ENCODE measurements at places on chromosomes 6 and 20.

- DNase-seq: no peak
Measured at GRCh38 chr6:16007146-16007545, 121.7 kb upstream of the MYLIP start.

DNA sequence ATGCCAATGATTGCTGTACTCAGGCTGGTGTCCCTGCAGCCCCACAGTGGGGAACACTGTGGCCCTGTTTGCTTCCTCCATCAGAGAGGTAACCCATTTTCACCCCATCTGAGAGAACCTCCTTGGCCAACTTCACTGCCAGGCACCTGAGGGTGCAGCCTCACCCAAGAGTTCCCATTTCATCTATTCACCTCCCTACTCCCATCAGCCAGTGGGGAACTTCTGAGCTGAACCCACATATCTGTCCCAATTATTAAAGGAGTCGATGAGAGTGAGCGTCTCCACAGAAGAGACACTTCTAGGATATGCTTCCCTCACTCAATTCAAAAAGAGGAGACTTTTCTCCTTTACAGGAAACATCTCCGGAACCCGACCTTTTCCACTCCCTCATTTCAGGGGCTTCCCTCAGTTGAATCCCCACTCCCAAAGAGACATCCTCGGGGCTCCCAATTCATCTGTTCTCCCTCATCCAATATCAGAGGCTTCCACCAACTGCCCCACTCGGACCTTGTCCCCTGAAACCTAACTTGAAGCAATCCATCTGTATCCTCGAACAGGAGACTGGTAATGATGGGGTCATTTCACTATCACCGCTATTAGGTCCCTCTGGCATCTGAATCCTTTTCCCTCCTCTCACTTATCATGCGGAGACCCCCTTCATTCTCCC, 988 bp downstream of the UBE2V1 start:
- no peak for DNase-seq

- peak; percentile 28 for DNase-seq
Measured at GRCh38 chr6:148166339-148166968, 176.2 kb upstream of the SASH1 start.

DNA sequence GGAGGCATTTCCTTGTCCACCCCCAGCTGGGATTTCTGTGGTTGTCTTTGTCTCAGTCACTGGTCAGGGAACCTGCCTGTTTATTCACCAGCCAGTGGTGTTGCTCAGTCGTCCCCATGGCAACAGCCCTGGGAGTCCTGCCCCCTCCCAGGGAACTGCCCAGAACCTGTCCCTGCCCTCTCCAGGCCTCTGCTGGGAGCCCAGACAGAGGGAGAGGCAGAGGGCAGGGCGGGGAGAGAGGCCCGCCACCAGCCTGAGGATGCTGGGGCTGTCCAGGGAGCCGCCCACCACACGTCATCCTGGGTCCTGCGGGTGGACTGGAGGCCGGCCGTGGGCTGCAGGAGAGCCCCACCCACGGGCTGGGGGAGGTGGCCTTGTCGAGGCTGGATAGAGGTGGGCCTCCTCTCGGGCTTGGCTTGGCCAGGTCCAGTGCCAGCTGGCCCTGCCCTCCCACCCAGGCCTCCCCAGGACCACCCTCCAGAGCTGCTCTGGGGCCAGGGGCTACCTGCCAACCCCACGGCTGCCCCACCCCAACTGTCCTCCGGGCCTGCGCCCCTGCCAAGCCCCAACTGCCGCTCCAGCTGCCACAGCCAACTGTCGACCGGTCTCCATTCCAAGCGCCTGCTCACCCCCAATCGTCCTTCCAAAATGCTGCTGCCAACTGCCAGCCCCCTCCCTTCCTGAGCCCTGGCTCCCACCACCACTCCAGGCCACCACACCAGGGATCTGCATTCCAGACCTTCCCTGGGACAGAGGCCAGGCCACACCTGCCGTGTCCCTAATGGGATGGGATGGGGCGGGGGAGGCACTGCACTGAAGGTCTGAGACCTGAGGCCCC, 4.2 kb upstream of the ZBTB46 start:
- peak; percentile 81 for DNase-seq

DNA sequence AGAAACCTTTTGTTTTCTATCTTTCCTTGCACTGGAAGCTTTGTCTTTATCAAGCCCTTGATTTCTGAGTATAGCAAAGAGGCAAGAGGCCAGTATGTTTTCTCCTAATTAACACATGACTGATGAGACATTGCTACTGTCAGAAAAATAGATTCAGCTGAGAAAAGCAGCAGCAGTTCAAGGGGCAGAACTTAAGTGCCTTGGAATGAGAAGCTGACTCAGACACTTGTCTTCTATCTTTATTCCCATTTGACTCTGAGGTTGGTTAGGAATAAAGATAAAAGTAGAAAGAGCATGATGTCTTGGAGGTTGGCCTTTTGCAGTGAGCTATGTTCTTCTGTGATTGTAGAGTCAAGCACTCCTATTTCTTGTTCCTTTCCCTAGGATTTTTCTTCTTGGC, 79.1 kb upstream of the MAN1A1 start:
- no peak for DNase-seq

GRCh38 chr20:24382743-24383142, 86.7 kb upstream of the SYNDIG1 start:
- DNase-seq: peak; percentile 96

GRCh38 chr20:37464611-37465010, 56.4 kb upstream of the NNAT start:
- no peak for DNase-seq

- DNase-seq: no peak
Measured at GRCh38 chr6:160798625-160799024, 96.6 kb downstream of the PLG start.

GRCh38 chr6:48835421-48835958, 627.6 kb downstream of the MMUT start:
- no peak for DNase-seq

- no peak for DNase-seq
Measured at GRCh38 chr6:27768556-27768955, 143.6 kb downstream of the OR2B2 start.

- DNase-seq: no peak
Measured at GRCh38 chr6:71268735-71269437, 19.7 kb upstream of the OGFRL1 start.

DNA sequence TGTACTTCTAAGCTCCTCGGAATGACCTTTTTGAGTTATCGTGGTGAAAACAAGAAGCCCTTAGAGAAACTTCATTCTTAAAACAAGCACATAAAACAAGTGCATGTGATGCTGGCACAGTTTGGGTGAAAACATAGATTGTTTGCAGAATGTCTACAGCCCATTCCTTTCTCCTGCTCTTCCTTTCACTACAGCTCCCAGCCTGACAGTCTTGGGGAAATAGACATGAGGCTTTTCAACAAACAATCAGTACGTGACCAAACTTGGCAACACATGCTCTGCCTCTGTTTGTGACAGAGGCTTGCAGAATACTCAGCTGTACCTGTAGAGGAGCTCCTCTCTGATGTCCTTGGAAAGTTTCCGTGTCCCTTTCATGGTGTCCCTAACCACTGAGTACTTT, 321.6 kb downstream of the ZFAND3 start:
- DNase-seq: no peak

GRCh38 chr6:55388211-55388610, 60.9 kb downstream of the GFRAL start:
- DNase-seq: no peak

GRCh38 chr6:5278047-5278446, 16.7 kb downstream of the FARS2 start:
- no peak for DNase-seq

- DNase-seq: no peak
Measured at GRCh38 chr6:64301307-64302236, 666.0 kb downstream of the PHF3 start.

- DNase-seq: no peak
Measured at GRCh38 chr6:105510746-105511145, 107.9 kb upstream of the PREP start.

DNA sequence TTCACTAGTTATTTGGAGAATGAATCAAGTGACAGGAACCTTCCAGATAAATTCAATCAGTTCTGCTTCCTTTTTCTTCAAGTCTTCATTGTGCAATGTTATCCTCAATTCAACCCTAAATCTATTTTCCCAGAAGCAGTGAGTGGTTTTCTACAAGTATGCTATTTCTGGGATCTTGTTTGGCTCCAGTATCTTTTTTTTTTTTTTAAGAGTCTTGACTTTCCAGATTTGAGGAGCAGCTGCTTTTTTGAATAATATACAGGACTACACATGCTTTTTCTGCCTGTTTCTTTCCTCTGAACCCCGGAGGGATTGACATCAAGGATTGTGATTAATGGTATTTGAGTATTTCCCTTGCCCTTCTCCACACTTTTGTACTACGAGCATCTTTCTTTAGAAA, 339.2 kb upstream of the JAG1 start:
- no peak for DNase-seq

DNA sequence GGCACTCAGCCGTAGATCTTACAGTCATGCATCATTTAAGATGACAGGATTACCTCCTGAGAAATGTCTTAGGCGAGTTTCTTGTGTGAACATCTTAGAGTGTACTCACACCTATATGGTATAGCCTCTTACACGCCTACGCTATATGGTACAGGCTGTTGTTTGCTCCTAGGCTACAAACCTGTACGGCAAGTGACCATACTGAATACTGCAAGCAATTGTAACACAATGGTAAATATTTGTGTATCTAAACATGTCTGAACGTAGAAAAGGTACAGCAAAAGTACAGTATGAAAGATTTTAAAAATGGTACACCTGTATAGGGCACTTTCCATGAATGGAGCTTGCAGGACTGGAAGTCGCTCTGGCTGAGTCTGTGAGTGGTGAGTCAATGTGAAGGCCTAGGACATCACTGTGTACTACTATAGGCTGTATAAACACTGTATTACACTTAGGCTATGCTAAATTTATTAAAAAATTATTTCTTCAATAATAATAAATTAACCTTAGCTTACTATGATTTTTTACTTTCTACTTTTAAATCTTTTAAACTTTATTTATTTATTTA, 541 bp upstream of the IL20RA start:
- no peak for DNase-seq

- no peak for DNase-seq
Measured at GRCh38 chr6:52328303-52328662, 33.7 kb upstream of the PAQR8 start.

GRCh38 chr6:53527249-53527765, 17.6 kb downstream of the GCLC start:
- DNase-seq: no peak

GRCh38 chr20:36549942-36550789, 8.8 kb downstream of the MYL9 start:
- no peak for DNase-seq

- DNase-seq: no peak
Measured at GRCh38 chr6:148727104-148727503, 19.7 kb upstream of the UST start.

- no peak for DNase-seq
Measured at GRCh38 chr20:53647286-53647821, 53.7 kb upstream of the ZNF217 start.

- DNase-seq: no peak
Measured at GRCh38 chr6:15287670-15288375, 42.0 kb downstream of the JARID2 start.

DNA sequence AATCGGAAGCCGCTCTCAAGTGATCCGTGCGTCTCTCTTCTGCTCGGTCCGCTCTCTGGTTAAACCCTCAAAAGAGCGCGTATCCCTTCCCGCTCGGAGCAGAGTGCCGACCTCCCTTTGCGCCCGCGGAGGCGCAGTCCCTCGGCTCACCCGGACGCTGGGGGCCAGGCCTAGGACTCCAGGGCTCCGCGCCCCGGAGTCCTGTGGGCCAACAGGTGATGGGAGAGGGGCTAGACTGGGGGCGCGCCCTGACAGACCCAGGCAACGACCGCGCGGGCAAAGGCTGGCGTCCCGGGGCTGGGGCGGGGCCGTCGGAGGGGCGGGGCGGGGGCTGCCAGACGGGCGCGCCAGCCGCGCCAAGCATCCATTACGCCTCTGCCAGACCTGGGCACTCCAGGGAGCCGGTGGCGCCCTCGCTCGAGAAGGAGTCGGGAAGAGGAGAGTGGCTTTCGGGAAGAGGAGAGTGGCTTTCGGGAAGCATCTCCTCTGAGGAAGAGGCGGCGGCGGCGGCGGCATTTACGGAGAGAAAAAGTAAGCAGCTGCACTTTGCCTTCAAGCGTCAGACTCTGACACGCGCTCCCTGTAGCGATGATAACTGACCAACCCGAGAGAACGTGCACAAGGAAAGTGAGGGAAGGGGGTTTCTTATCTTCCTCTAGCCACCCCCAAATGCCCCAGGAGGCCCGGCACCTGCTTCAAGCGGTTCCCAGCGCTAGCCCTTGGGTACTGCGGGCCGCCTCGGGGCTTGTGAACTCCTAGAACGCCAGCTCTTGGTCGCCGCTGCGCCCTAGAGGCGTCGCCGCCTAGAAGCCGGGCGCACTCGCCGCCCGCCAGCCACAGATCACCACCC, 2.6 kb downstream of the EPHA7 start:
- DNase-seq: peak; percentile 61

DNA sequence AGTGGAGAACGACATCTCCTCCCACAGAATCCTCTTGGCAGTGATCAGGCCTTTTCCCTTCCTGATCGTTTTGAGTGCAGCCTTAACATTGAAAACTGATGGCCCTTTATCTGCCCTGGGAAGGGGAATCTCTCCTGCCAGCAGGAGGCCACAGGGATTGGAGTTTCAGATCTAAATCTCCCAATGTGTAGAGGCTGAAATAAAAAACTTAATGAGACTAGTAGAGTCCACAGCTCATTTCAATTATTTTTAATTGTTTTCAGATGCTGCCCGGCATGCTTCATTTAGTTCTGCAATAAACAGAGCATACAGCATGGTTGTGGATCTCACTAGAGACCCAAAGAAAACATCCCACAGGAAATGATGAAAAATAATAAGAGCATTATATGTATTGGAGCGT, 662.2 kb upstream of the HS3ST5 start:
- no peak for DNase-seq

DNA sequence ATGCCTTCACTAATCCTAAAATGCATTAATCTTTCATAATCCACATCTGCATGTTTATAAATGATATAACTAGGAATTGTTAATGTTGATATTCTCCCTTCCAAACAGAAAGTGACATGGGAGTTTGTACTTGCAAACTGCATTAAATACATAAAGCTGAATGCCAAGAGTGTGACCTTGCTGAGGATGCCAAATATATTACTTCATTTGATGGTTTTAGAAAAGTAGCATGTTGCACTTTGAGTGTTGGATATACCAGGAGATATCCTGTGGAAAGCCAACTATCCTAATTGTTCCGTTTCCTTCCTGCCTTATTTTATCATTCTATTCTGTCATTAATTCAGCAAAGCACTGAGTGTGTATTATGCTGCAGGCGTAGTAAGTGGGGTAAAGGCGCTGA, 229.8 kb downstream of the TMEM242 start:
- DNase-seq: no peak

All from NCI-H524 treated with DMSO at 0.1 percent for 48 hours (cell line).